ENCODE measurements at places on chromosomes 6 and 20.

DNA sequence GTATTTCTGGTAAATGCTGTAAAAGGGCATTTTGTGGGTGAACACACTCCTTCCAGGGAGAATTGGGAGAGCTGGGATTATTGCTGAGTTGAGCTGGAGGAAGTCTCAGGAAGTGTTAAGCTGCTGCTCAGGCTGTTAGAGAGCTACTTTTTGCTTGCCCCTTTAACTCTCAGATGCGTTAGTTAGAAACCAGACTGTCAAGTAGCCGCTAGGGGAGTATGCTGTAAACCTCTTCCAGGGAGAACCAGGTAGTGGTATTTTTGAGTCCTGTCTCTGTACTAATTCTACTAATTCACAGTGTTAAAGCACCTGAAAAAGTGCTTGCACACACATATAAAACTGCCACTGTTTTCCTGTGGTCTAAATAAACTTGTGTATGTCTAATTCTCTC is 6.6 kb upstream of the GFRAL start:
- no peak for DNase-seq

DNA sequence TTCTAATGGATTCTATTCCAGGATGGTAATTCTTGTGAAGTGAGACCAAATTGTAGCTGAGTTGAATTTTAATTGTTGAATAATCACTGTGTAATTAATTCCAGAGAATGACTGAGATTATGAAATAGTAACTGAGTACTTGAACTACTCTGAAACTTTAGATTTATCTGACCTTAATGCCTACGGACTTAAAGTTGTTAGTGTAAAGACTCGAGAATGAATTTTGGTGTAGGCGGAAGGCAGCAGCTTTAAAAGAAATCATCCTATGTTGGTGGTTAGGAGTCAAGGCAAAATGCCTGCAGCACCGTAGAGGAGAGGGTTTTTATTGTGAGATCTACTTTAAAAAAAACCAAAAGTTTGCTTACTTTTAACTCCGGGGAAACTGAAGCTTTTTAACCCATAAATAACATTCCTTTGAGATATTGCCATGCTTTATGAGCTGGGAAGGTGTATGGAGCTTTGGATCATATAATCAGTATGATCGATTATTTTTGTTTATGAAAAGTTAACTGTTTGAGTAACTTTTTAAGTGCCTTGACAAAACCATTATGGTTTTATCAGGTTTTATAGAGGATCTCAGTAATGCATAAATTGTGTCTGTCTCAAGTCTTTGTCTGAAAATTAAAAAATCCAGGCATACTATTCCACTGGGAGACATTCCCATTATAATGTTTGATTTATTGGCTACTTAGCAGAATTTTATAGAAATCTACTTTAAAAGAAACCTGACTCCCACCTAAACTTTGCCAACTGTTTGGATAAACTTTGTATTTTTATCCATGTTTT is 46.1 kb downstream of the MYO6 start:
- DNase-seq, result no peak

GRCh38 chr6:40344566-40345167 is 242.5 kb downstream of the LRFN2 start:
- no peak for DNase-seq

GRCh38 chr6:150606168-150606591 is 6.5 kb downstream of the PLEKHG1 start:
- DNase-seq, result no peak

DNA sequence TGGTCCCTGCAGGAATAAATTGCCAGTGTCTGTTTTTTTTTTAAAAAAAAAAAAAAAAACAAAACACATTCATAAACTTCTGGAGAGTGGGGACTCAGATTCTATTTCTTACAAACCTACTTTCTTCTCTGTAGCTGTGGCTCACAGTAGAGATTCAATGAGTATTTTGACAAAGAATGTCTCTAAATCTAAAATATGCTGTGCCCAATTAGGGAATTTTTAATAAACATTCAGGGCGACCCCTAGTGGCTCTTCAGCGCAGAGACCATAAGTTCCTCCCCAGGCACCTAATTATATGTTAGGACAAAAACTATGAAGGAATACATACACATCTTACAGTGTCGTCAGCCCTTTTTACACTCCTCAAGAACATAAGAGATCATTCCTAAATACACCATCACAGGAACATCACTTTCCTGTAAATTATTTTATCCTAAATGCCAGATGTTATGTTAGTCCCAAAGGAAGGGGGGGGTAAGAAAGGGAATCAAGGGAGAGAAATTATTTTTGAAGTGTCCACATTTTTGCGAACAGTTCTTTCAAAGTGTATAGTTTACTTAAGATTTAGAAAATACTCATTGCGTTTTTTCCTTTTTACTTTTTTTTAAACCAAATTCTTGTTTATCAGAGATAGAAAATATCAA is 21.8 kb upstream of the NAA20 start:
- peak; percentile 67 for DNase-seq

DNA sequence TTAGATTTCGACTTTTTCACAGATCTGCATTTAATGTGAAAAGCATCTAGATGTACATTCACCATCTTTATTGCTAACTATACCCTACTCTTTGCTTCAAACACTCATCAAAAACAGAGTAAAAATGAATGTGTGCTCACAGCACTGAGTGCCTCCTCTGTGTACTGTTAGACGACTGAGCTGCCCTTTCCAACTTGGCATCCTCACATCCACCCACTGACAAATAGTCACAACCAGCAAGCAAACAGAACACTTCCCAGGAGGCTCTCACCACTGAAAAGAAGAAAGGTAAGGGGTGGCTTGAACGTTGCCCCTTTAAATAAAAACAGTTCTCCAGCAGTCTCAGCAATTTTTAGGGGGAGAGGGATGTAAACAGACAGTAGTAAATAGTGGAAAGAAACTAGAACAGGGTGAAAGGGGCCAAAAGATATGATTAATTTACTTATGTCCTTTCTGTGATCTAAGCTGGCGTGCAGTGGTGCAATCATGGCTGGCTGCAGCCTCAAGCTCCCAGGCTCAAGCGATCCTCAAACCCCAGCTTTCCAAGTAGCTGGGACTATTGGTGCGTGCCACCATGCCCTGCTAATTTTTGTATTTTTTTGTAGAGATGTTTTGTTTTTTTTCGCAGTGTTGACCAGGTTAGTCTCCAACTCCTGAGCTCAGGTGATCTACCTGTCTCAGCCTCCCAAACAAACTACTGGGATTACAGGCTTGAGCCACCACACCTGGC is 48.7 kb downstream of the IPCEF1 start:
- no peak for DNase-seq

DNA sequence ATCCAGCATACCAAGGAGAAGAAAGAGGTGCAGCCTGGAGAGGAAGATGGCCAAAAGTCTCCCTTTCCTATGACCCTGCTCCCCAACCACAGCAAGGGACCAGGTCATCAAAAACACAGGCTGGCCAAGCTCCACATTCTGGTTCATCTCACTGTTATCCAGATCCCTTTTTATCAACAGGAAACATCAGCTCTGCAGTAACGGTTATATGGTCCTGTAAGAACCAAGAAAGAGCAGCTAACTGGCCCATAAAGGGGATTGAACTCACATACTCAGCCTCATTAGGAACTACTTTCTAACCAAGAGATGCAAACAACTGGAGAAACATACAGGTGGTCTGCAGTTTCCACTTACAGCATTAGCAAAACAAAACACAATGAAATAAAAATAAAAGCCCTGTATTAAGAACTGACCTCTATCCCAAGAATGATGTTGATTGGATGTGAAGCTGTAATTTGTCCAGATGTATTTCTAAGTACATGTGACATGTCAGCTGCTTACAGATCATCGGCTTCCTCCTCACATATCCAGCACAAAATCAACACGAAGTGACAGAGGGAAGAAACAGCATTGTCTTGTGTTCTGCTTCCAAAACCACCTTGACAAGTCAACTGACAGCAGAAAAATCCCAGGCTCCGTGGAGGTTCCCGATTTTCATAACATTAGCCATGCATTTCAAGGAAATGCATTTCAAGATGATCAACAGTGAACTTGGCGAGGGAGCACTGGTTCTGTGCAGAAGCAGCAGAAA is 557.2 kb upstream of the AGPAT4 start:
- no peak for DNase-seq

DNA sequence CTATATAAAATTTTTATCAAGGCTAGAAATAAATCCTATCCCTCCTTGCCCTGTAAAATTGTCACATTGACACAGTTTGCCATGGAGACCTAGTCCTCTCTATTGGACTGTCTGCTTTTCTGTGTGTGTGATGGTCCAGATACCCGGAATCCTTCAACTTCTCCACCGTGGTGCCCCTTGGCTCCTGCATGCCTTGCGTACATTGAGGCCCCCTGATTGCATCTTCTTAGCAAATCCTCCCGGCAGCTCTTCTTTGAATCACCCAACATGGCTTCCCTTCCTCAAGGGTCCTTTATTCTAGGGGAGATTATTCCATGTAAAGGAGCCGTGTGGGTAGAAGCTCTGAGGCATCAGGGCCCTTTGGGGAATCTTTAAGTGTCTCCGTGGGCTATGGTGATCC is 219.5 kb downstream of the CDC5L start:
- DNase-seq, result no peak

DNA sequence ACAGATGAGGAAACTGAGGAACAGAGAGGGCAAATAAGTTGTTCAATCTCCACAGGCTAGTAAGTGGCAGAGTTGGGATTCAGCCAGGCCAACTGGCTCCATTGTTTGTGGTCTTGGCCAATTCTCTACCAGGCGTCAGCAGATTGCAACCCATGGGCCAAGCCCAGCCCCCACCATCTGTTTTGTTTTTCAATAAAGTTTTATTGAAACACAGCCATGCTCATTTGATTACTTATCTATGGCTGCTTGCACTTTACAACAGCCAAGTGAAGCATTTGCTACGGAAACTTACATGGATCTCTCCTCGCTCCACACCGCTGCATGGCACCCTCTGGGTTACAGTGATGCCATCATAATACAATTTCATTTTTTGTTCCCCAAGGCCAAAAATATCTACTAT is 90.8 kb downstream of the ZNF217 start:
- no peak for DNase-seq

- DNase-seq, result peak; percentile 20
Observed at GRCh38 chr6:108002365-108003221, 44.6 kb upstream of the SEC63 start.

Measured in NCI-H1417 treated with DMSO at 0.1 percent for 48 hours (cell line).